ENCODE measurements at places on chromosomes 6 and 20.
A peak's percentile ranks its signal among the peaks of the same experiment; 100 is the strongest.

- no peak for DNase-seq
Observed at GRCh38 chr6:31597006-31597405, 4.2 kb upstream of the NCR3 start.

DNA sequence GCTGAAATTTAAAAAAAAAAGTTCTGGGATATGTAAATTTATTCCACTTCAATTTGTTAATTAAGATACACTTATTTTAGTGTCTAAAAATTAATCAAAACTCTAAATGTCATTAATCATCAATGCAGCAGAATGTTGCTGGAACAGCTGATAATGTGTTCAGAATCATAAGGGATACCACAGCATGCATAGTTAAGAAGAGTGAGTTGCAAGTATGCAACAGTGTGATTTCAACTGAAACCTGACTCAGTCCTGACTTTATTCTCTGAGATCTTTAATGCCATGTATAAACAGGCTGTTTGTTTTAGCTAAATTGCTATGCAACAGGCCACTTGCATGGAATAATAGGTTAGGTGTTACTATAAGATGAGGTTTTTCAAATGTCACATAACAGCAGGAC is 1.4 kb downstream of the GRIK2 start:
- no peak for DNase-seq

GRCh38 chr6:14728396-14729024 is 517.4 kb upstream of the JARID2 start:
- no peak for DNase-seq

- peak; percentile 45 for DNase-seq
Observed at GRCh38 chr20:1830240-1830639, 65.0 kb upstream of the SIRPA start.

DNA sequence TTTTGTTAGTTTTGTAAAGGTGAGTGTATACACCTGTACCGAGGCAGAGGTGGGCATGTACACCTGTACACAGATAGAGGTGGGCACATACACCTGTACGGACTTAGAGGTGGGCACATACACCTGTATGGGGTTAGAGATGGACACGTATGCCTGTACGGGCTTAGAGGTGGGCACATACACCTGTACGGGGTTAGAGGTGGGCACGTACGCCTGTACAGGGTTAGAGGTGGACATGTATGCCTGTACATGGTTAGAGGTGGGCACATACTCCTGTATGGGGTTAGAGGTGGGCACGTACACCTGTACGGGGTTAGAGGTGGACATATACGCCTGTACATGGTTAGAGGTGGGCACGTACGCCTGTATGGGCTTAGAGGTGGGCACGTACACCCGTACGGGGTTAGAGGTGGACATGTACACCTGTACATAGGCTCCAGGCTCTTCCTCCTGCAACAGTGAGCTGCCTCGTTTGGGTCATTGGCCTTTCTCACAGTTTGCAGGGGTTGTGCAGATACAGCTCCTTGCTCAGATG is 63.7 kb downstream of the PHACTR3 start:
- DNase-seq: no peak

DNA sequence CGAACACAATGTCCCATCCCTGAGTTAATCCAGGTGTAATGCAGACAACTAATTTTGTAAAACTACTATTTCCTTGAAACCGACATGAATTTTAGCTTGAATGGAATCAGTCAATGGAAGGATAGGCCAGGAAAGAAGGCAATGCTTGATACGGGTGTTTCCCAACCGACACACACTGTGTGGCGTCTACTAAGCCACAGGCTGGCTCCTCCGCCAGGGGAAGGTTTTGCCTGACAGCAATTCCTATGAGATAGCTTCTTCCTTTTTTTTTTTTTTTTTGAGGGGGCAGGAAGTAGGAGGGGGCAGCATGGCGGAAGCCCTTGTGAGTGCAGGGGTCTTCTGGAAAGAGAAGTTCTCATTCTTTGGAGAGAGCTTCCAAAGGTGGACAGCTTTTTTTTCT is 12.0 kb upstream of the LAMA4 start:
- no peak for DNase-seq

GRCh38 chr6:46715141-46715540 is 20.0 kb downstream of the PLA2G7 start:
- no peak for DNase-seq

DNA sequence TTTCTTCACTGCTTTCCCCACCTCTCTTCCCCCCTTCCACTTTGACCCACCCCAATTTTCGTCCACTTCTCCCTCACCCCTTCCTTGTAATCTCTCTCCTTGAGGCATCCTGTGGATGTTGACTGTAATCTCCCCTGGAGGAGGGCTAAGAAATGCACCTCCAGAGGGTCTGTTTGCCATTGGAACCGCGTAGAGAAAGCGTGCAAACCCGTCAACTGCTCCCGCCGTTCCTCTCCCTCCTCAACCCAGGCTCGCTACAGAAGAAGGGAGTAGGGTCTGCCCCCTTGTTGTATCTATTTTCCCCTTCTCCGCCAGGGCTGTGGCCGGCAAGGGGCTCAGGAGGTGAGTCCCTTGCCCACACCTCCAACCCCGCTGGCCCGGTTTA is 502 bp upstream of the HTR1E start:
- DNase-seq: no peak

DNA sequence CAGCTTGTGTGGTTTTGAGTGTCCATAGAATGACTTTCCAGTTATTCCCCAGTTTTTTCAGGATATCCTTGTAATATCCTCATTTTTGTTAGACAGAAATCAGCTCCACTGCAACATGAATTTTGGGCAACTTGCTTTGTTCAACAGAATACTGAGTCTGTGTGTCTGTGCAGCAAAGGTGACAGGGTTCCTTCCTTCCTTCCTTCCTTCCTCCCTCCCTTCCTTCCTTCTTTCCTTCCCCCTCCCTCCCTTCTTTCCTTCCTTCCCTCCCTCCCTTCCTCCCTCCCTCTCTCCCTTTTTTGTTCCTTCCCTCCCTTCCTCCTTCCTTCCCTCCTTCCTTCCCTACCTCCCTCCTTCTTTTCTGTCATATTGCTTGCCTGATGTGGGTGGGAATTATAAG is 496.5 kb downstream of the EPM2A start:
- DNase-seq: no peak

- DNase-seq: no peak
Observed at GRCh38 chr6:85498596-85499258, 48.8 kb downstream of the NT5E start.

DNA sequence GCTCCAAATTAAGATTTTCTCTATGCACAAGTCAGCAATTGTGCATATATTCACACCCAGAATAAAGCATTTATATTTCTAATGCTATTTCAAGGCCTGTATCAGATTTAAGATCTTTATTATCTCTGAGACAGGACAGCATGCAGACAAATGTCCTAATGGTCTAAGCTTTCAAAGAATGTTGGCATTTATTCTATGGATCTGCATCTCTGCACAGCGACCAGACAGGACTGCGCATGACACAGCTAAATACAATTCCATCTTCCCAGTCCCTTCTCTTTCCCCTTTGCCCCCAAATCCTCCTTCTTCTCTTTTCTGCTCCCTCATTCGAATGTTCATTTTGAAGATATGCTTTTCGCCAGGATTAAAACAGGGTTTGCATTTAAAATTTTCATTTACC is 478.5 kb downstream of the PKHD1 start:
- DNase-seq: no peak

GRCh38 chr6:27834879-27835549 is 77.2 kb downstream of the OR2B2 start:
- DNase-seq: no peak

All from kidney (tissue), 22 donors.